Stimulated activated CD4-positive, alpha-beta T cell treated with anti-CD3 and anti-CD28 coated beads, Interleukin-4, amount 100 ng/mL, for 1 hour (primary cell): ENCODE measurements at places on chromosomes 2 and 18.

DNA sequence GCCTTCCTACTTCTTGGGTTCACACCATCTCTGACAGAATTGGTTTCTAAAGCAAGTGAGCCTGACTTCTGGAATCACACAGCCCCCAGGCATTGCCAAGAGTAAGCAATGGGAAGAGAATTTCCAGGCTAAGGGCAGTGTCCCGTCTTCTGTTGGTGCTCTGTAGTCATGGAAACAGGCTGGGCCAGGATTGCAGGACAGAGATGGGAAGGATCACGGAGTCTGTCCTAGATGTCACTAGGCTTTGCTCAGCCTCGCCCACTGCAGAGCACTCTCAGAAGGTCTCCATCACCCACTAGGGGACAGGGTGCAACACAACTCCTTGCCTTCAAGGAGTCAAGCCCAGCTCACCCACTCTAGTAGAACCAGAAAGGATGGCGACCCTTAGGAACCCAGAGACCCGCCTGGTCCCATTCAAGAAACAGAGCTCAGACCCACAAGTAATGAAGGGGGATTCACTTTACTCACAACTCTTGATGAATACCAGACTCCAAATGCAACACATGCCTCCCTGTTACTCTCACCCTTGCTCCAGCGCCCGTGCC, 48.6 kb upstream of the TEX51 start:
- no peak for DNase-seq

- DNase-seq, result no peak
These were observed 503 bp downstream of the ANXA4 start for GRCh38 chr2:69742322-69742952.

- no peak for DNase-seq
These were observed 130.6 kb downstream of the THADA start for GRCh38 chr2:43465234-43465633.

GRCh38 chr2:228369400-228370031, 188.0 kb upstream of the SPHKAP start:
- DNase-seq, result no peak

GRCh38 chr2:41495050-41495449, 552.8 kb upstream of the PKDCC start:
- DNase-seq, result no peak

DNA sequence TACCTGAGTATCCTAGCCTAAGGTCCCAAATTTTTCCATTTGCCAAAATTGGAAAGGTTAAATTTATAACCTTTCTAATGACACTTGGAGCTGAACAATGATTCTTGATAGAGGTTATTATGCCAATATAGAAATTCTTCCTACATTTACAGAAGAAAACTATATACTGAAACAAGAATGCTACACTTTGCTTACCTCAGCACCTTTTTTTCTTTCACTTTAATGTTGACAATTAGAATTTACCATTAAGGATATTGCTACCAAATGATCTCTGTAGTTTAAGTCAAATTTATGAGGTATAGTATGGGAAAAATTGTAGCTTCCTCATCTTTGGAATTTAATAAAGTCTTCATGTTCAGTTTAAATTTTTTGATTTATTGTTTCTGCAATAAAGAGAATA, 577.0 kb downstream of the NR4A2 start:
- no peak for DNase-seq

DNA sequence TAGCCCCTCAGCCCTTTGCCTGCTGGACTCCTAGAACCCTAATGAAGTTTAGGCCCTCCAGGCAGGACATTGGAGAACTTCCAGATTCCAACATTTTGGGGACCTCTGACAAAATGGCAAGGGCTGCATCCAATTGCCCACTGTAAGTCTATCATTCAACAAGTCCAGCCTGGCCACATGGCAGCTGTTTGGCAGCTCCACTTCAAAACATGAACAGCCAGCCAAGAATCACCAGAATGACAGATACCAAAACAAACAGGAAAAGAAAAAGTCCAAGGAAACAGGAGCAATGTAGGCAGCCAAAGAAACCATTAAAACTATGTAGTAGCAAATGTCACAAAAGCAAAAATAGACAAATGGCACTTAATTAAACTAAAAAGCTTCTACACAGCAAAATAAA, 25.5 kb downstream of the SLC4A5 start:
- no peak for DNase-seq

- DNase-seq, result peak; percentile 69
These were observed 86.9 kb downstream of the LIMS1 start for GRCh38 chr2:108621087-108621559.

GRCh38 chr18:68179811-68180210, 535.1 kb downstream of the TMX3 start:
- no peak for DNase-seq

DNA sequence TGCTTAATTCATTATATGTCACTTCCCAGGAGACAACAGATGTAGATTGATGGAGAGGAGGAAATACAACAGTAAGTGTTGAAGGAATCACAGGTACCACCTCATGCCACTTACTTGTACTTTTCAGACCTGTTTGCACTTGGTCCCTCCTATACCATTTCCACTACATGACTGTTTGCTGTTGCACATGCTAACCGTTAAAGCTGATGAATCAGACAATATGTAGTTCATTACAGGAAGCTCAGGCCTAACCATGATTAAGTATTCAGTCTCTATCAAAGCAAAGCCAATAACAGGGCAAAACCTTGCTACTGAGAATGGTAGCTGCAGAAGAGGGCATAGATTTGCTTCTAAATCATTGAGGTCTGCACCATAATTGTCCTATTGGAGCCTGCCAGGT, 30.2 kb upstream of the GRP start:
- DNase-seq, result no peak

DNA sequence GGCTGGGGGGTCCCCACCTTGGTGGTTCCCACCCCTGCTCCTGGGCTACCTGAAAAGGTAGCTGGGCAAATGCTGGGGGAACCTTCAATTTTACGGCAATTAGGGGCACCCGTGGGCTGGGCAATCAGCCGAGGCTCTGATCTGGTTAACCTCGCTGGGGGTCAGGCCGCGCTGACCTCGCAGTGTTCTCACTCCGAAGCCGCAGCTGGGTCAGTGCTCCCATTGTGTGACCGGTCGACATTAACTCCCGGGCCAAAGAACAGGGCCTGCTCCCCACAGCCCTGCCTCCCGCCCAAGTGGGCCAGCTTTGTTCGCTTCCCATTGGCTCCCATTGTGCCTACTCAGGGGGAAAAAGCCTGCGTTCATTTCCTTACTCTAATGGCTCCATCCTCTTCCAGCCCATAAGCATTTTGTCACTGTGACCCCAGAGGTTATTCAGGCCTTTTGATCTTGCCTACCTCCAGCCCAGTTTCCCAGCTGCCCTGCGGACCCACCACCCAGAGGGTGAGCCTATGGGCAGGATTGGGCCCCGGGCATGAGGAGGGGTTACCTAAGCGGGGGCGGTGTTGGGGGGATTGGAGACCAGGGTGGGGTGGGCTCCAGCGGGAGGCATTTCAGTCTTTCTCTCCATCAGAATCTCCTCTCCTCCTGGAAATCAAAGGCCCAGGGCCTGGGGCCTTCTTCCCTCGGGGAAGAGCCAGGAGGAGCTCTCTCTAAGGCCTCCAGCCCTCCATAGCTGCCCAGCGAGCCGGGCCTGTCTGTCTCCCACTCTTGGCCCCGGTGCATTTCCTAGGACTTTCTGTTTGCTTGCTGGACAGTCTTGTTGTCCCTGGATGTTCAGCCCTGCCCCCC, 90.1 kb downstream of the MYCN start:
- DNase-seq, result no peak

DNA sequence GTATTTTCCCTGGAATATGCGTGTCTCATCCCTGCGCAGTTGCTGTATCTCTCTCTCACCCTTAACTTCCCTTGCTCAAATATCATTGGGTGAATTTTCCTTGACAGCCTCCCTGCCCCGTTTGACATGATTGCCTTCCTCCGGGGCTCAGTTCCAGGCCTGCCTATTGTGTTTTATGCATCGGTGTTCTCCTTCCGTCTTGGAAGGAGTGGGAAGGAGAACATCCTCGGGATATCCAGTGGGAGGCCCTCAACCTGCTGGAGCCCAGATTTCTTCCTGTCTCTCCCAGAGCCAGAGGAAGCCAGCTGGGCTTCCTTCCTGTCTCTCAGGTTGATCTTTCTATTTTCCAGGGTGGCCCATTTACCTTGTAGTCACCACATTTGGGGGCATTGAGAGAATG, 434.7 kb upstream of the HS6ST1 start:
- DNase-seq, result no peak

DNA sequence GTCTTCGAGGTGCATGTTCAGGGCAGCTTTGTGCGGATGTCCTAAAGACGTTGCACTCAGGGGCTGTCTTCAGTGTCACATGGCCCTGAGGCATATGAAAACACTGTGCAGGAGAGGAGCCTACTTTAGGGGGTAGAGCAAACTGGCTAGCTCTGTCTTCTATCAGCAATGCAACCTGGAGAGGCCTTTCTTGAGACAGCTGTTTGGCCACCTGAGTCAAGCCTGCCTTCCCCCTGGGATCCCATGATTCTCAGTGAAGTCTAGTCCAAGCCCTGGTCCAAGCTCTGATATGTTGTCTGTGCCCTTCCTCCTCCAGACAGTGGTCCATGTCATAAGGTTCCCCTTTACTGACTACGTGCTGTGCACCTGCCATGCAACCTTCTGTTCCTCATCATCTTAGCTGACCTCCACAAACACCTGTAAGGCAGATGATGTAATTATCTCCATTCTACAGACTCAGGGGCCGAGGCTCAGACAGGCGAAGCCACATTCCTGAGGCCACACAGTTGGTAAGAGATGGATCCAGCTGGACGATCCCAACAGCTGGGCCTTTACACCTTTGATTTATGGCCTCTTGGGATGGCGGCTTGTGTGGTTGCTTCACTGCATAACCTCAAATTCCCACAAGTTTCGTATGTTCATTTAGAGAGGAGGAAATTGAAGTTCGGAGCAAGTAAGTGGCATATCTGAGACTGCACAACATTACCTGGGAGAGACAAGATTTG, 109.9 kb downstream of the COPS8 start:
- no peak for DNase-seq

DNA sequence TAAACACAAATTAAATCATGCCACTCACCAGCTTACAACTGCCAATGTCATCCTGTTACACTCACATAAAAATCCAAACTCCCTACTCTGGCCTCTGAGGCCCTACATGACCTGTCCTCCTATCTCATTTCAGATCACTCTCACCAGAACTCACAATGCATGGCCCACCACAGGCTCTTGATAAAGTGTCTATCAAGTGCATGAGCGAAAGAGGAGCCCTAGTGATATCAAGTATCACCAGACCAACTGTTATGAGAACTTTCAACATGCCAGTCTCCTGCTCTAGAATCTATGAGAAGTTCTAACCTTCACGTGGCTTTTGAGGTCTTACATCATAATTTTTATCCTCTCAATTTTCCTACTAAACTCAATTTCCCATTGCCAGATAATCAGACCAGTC, 76.4 kb upstream of the CD226 start:
- no peak for DNase-seq

- DNase-seq, result no peak
These were observed 30.1 kb downstream of the COA5 start for GRCh38 chr2:98578231-98578630.

- DNase-seq, result no peak
These were observed 40.9 kb downstream of the KDM3A start for GRCh38 chr2:86482034-86482433.

DNA sequence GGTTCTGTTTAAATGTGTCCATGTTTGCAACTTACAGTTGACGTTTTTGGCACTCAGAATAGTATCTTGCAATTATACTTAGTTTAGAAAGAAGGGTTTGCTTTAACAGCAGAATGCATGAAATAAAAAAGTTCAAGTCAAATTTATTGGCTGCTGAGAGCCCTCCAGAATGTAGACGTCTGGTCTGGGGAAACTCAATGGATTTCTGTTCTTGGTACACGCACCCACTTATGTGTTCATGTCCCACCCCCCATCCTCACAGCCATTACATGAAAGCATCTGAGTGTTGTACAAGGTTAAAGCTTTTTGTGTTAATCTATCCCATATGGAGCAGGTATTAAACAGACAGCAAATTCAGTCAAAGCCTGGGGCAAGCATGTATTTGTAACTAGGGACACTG, 219.5 kb downstream of the SOX11 start:
- no peak for DNase-seq

GRCh38 chr2:152098496-152099366, at the start of gene CACNB4:
Gene CACNB4, minus strand, starts transcription at chr2:152099044.
- no peak for DNase-seq

GRCh38 chr18:9851511-9851910, 34.3 kb upstream of the TXNDC2 start:
- DNase-seq, result no peak

GRCh38 chr18:56517196-56517595, 121.2 kb downstream of the TXNL1 start:
- no peak for DNase-seq

DNA sequence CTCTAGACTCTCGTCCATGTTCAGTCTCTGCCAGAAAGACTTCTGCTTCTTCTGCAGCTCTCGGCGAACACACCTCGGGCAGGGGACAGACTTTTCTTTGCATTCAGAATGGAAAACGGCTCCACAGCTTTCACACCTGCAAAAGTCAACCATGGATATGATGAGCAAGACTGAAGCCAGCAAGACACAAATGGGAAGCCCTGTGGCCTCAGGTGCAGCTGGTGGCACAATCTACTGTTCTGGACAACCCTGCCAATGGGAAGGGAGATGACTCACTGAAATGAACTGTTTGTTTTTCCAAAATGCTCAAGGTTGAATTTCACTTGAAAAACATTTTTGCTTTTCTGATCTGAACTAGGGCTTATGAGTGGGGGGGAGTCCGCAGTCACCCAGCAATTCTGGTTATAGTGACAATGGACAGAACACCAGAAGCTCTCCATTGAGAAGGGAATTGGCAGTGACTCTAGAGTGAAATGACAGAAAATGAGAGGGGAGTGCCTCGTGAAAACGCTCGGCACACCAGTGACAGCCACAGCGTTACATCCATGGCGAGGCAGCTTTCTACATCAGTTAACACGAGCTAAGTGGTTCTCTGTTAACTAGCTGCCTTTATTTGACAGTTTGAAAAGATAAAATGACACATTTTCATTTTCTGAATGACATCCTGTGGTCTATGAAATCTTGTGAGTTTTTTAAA, 58.8 kb upstream of the FZD5 start:
- DNase-seq, result no peak

- DNase-seq, result no peak
These were observed 178.9 kb downstream of the AGAP1 start for GRCh38 chr2:235672720-235673119.

DNA sequence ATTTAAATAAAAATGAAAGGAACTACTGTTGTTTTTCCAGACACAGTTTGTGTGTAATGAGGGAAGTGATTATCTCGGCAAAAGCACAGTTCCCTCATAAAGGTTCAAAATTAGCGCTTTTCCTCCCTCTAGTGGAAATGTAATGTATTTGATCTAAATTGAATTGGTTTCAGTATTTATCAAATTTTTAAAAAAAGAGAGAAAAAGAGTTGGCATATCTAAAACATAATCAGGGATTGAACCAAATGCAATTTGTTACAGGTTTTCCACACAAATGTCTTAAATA, 37.5 kb downstream of the CMPK2 start:
- no peak for DNase-seq
